Osteoblast (primary cell): ENCODE measurements at places on chromosomes 1 and 21. TPM values are rescaled to one million over a fixed set of nuclear protein-coding genes. Genes with fewer than 3 reads are reported as not detected.

DMRTA2 gene
- total RNA-seq = under 0.01 TPM in 1 of 2 replicates, not detected in the other

NBPF4 gene
- total RNA-seq = under 0.01 TPM in 1 of 2 replicates, not detected in the other

IL12RB2 gene
- not detected in 2 replicates for total RNA-seq

GRCh38 chr21:27776925-27777553 is 810.2 kb upstream of the ADAMTS5 start:
- no peaks in the 10 kb centered on the region for H3K4me1 ChIP-seq
- DNase-seq = no peak
- no peak overlapping the region for H3K4me3 ChIP-seq
- H3K36me3 ChIP-seq = no peaks in the 10 kb centered on the region

DNA sequence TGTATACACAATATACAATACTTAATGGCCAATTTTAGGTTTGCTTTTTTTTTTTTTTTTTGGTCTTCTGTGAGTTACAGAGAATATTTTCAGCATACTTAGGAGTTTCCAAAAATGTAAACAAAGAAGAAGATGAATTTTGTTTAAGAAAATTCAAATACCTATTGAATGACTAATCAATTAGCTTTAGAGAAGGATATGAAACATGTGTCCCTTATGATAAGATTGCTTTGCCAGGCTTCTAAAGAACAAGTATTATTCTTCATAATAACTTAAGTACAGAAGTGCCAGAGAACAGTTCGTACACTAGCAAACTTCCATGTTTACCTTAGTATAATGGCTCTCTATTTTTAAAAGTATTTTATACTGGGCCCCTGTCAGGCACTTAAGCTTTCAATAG is 1191.0 kb upstream of the NCAM2 start:
- H3K4me1 ChIP-seq = no peaks in the 10 kb centered on the region
- no peak overlapping the region for H3K4me3 ChIP-seq
- no peaks in the 10 kb centered on the region for H3K36me3 ChIP-seq
- H3K27me3 ChIP-seq = no peaks in the 10 kb centered on the region
- no peak overlapping the region for H3K27ac ChIP-seq
